ENCODE measurements at places on chromosomes 4 and X. TPM values are rescaled to one million over a fixed set of nuclear protein-coding genes. Genes with fewer than 3 reads are reported as not detected.

Gene PRDM8
- total RNA-seq, result 0.81 TPM

Gene PAK3
- total RNA-seq, result 0.94 TPM

Gene MAGEA9B
- total RNA-seq, result not detected

Gene CXXC4
- under 0.01 TPM for total RNA-seq

Gene NUDT10
- 0.94 TPM for total RNA-seq

Gene CXCL9
- total RNA-seq, result not detected

Gene C4orf51
- total RNA-seq, result not detected

Gene RAB9A
- 16.7 TPM for total RNA-seq

Gene MAPK10
- not detected for total RNA-seq

Gene ANOS1
- total RNA-seq, result 0.54 TPM

Gene GAGE12J
- not detected for total RNA-seq

Gene TDO2
- not detected for total RNA-seq

Gene GDI1
- total RNA-seq, result 110 TPM

Gene LDOC1
- 3.5 TPM for total RNA-seq

Gene SRPK3
- total RNA-seq, result 0.09 TPM

Gene ANKRD37
- total RNA-seq, result 4.6 TPM

Gene CXCR3
- not detected for total RNA-seq

Gene OSTC
- 263 TPM for total RNA-seq

Gene PTTG2
- not detected for total RNA-seq

Gene GC
- total RNA-seq, result not detected

Gene STATH
- total RNA-seq, result not detected

Gene SORBS2
- total RNA-seq, result 27.5 TPM

Gene SOWAHD
- total RNA-seq, result not detected

Gene GPC4
- under 0.01 TPM for total RNA-seq

Gene WDR17
- total RNA-seq, result under 0.01 TPM

Gene DUX4
- total RNA-seq, result not detected

Gene CLDN22
- not detected for total RNA-seq

Gene IL13RA1
- total RNA-seq, result 32.7 TPM

Gene CFP
- total RNA-seq, result 0.81 TPM

Gene C1QTNF7
- not detected for total RNA-seq

Gene KIT
- 13.9 TPM for total RNA-seq

Gene P2RY8
- total RNA-seq, result not detected

Measured in endothelial cell of coronary artery (primary cell).